ENCODE measurements at places on chromosomes 16 and 17.
A peak's percentile ranks its signal among the peaks of the same experiment; 100 is the strongest.

DNA sequence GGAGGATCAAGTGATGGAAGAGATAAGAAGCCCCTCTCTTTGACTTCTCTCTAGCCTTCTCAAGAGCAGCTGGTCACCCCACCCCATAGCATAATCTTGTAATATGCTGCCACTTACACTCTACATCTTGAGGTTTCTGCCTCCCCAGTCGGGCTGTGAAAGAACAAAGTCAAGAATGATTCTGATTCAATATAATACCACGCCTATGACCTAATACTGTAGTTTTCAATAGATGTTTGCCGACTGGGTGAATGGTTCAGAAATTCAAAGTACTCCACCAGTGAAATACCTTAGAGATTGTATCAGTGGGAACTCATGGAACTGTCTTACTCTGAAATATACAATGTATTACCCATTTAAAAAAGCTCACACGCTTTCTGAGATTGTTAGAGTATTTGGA is 93.0 kb upstream of the ZFHX3 start:
- no peak for DNase-seq

GRCh38 chr17:51888816-51889215 is 269.7 kb downstream of the CA10 start:
- DNase-seq: no peak

DNA sequence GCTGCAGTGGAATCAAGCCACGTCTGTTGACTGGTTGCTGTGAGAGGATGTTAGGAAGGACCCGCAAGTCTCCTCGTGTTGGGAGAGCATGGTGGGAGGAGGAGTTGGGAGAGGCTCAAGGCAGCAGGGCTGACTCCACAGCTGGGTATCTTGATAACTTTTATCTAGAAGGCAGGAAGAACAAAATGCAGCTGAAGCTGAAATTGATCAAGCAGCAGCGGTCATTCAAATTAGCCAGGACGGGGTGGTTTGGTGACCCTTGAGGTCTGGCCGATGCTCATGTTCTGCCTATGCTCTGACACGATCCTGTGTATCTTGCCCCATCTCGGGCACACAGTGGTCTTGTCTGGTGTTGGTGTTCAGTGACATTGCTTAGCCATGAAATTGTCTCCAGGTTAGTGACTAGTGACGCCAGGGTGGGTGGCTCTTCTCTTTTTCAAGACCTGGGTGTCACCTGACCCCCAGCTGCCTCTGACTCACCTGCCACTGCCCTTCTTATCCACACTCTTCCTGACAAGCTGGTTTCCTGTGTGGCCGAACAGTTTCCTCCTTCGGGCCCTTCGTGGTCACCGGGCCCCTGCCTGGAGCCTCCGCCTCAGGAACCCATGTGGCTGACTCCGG is 19.1 kb downstream of the NPTX1 start:
- DNase-seq: no peak

- no peak for DNase-seq
These were observed 38.0 kb downstream of the CA10 start for GRCh38 chr17:52120465-52120864.

- DNase-seq: no peak
These were observed 1265.3 kb downstream of the CDH11 start for GRCh38 chr16:63856537-63856936.

- DNase-seq: no peak
These were observed 11.9 kb upstream of the CCDC182 start for GRCh38 chr17:57756951-57757350.

GRCh38 chr16:68235108-68235886 is 630 bp downstream of the ESRP2 start:
- peak; percentile 12 for DNase-seq

DNA sequence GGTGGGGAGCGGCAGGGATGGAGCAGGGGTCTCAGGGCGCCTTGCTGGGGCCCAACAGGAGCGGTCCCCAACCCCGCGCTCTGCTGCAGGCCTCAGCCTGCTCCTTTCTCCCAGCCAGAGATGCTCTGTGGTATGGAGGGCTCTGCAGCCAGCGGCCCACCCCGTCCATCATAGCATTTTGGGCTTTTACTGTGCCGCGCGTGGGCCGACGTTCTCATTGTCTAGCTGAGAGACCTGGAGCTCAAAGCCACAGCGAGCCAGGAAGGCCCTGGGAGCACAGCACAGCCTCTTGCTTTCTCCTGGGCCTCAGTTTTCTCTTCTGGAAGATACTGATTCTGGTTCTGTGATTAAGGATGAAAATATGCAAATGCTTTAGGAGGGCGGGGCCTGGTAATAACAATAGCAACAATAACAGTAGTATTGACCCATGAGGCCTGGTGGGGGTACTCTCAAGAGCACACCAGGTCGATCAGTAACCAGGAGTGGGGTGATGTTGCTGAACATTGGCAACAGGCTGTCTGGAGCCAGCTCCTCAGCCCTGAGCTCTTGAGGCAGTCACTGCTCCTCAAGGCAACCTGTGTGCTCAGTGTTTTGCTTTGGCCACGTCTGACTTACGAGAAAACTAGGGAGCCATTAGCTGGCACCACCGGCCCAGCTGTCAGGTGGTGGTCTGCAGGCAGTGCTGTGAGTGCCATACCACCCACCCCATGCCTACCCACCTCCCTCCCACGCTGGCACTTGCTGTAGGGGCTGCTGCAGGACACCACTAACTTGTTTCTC is 1.1 kb upstream of the RASD1 start:
- no peak for DNase-seq

GRCh38 chr17:57566721-57567120 is 178.4 kb downstream of the CCDC182 start:
- DNase-seq: no peak

DNA sequence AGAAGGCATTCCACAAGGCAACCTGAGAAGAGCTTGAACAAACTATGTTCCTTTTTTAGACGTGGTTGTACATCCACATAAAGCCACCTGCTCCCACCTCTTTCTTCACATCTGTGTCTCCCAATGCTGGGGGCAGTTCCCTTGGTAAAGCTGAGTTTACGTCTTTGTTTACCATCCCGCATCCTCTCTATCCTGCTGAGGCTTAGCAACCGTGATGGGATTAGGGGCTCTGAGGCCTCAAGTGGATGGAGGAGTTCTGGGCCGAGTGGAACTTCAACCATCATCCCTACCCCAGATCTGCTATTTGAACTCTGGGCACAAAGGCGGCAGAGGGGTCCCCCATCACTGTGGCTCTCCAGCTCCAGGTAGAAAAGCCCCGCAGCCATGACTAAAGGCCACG is 94.2 kb upstream of the CREBBP start:
- no peak for DNase-seq

DNA sequence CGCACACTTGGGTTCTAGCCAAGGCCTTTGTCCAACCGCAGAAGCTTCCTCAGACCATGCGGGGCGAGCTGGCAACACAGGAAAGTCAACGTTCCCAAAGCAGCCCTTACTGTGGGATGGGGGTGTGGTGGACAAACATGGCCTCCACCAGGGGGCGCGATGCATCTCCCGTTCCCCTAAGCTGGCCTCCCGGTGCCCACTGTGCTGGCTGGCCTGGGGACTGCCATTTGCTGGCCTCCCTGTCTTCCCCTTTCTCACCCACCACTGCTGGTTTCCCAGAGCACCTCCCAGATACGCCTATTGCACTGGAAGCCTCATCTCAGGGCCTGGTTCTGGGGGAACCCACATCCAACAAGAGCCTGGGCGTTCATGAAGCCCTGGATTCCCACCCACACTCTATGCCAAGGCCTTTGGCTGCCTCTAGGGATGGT is 145.3 kb downstream of the IRF8 start:
- DNase-seq: no peak

GRCh38 chr16:27618606-27619327 is 68.8 kb downstream of the KATNIP start:
- DNase-seq: no peak

DNA sequence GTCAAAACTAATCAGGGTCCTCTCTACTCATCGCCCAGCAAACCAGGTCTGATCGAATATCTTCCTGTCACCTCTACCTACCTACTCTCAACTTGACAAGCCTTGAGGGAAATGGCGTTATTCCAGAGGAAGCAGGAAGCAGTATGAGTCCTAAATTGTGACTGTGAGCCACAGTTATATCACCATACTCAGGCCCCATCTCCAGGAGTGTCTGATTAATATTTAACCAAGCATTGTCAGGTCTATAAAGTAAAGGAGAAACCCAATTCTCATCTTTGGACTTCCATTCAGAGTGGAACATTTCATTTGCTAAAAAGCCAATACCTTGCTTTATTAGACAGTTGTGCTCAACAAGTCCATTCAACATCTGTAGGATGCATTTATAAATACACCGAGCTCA is 17.8 kb upstream of the CLEC3A start:
- no peak for DNase-seq

GRCh38 chr16:84324434-84325262 is 30.0 kb downstream of the WFDC1 start:
- DNase-seq: no peak

DNA sequence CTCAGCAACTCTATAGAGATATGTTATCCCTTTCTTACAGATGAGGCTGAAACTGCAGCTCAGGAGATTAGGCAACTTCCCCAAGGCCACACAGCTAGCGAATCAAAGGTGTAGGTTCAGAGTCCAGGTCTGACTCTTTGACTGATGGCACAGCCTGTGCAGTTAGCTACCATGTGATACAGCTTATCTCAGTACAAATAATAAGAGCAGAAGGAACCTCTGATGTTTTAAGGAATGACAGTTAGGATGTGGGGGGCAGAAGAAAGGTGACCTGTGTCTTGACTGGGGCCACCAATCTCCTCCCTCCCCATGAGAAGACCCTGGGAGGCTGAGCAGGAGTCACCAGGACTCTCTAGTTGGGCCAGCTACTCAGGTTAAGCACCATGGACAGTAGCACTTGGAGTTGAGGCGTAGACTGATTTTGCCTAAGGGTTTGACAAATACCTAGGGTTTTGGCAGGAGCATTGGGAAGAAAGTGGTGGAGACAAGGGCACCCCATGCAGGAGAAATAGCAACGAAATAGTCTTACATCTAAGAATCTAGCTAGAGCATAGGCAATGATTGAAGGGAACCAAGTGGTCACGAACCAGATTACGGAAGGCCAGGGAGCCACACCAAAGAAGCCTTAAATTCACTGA is 22.8 kb upstream of the ACSM2B start:
- no peak for DNase-seq

All from NCI-H226 (cell line).